ENCODE measurements at places on chromosomes 2 and 18.

GRCh38 chr18:31261792-31262582, 56.0 kb upstream of the DSG1 start:
- no peak for DNase-seq

GRCh38 chr2:174704642-174705041, 59.6 kb downstream of the CHRNA1 start:
- no peak for DNase-seq

- DNase-seq: peak; percentile 1
Measured at GRCh38 chr2:160278101-160278878, 78.2 kb upstream of the ITGB6 start.

GRCh38 chr2:124798551-124798950, 773.5 kb downstream of the CNTNAP5 start:
- DNase-seq: no peak

GRCh38 chr2:48508461-48509124, 21.4 kb upstream of the STON1 start:
- DNase-seq: no peak

DNA sequence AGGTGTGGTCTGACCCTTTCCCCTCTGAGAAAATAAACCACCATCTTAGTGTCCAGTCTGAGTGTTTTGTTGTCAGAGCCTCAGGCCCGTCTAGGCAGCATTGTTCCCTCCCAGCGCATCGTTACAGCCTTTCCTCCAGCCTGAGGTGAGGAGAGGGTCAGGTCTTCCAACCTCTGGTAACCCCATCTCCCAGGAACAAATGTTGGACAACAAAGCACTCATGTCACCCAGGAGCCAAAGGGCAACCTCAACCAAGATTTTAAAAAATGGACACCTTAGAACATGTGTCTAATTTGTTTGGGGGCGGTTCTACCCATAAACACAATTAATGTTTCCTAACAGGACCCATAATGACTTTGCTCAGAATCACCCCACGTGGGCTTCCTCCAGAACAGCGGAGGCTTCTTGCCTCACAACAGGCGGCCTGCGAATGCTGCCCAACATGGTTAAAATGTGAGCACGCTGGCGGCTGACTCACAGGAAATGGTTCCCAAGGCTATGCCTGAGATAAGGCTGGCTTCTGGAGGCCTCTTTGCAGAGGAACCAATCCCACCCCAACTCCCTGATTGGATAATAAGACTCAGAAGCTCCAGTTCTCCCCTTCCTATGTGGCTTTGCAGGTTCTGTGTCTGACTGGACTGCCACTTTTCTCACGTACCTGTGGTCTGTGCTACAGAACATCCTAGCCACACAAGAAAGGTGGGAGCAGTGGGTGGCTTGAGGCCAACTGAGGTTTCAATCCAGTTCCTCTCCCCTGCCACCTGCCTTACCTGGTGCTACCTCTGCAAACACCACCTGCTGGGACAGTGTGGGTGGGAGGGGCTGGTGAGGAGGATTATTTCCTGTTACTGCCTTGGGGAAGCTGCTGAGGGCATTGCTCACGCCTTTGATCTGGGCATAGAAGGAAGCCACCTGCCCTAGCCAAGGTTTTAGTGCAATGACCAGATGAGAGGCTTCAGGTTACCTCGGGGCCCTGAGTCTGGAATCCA, 108.8 kb downstream of the B3GNT2 start:
- DNase-seq: peak; percentile 37

GRCh38 chr2:38592951-38593350, 9.8 kb downstream of the HNRNPLL start:
- no peak for DNase-seq

- DNase-seq: no peak
Measured at GRCh38 chr18:3794537-3795348, 344.8 kb downstream of the TGIF1 start.

DNA sequence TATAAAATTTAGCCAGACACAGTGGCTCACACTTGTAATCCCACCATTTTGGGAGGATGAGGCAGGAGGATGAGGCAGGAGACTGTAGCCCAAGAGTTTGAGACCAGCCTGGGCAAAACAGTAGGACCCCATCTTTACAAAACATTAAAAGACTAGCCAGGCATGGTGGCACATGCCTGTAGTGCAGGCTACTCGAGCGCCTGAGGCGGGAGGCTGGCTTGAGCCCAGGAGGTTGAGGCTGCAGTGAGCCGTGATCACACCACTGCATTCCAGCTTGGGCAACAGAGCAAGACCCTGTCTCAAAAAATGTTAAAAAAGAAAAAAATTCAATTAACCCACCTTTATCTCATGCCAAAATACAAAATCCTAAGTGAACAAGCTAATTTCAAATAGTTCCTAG, 4.0 kb downstream of the REV1 start:
- no peak for DNase-seq

- no peak for DNase-seq
Measured at GRCh38 chr18:35864916-35865315, 107.6 kb upstream of the RMP24 start.

DNA sequence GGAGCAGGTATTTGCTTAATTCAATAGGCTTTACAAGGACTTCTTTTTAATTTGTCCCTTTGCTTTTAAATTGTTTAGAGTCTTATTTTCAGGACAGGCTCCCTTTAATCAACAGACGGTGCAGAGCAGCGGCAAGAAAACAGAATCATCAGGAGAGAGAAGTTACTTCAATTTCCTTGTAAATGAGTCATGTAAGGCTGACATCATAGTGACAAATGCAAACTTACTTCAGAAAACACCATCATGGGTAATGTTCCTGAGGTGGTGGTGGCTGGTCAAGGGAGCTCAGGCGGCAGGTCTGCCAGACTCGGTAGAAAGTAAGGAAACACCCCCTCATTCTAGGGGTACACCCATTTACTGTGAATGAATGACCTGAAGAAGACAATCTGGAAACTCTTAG, 395.1 kb downstream of the FBXO15 start:
- DNase-seq: no peak

DNA sequence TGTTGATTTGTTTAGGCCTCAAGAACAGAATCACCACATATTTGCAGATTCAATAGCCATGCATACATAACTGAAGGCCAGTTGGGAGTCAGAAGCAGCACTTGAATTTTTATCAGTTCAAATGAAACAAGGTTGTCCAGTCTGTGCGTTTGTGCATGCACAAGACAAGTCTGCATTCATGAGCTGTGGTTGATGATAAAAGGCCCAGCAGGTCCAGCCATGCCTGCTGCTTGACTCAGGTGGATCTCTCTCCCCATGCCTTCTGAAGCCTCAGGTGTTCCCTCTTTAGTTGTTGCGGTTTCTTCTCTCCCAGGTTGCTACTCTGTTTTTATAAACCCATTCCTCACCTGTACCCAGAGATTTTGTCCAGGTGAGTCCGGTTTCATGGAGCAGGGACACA, 124.5 kb downstream of the CCDC102B start:
- no peak for DNase-seq

GRCh38 chr2:227509824-227510619, 38.1 kb downstream of the AGFG1 start:
- no peak for DNase-seq

DNA sequence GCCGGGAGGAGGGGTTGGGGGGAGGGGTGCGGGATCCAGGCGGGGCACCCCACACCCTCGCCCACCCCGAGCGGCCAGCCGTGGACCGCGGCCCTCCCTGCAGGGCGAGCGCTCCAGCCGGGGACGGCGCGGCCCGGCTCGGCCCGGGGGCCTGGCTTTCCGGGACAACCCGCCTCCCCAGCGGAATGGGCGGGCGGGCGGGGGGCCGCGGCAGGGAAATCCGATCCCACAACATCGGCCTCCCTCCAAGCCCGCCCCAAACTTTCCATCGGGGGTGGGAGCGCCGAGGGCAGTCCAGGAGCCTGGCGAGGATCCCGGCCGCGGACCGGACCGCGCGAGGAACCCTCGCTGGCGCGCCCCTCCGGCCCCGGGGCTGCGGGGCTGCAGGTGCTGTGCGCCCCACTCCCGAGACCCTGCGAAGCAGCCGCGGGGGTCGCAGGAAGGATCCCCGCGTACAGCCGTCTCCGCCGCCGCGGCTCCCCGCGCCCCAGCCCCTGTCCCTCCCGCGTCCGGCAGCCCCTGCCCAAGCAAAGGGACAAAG, 529 bp downstream of the SEMA4C start:
- no peak for DNase-seq

DNA sequence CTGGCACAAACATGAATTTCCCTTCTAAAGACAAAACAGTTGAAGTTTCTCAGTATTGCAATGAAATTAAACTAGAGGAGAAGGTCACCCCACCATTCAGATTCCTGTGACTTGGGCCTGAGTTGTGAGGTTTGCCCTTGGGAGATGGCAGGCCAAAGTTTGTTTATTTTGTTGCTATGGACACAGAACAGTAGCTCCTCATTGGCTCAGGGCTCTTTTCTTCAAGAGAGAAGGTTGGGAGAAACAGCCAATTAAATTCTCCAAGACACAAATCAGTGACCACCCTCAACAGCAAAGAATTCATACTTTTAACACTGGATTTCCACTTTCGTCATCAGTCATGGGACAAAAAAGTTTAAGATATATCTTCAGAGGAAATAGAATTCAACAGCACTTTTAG, at the start of gene FLACC1:
Gene FLACC1, minus strand, starts transcription at position 125 of the 400 bp plus-strand sequence. CDS start 5,941 bp downstream, outside the sequence.
- no peak for DNase-seq

GRCh38 chr18:50183556-50183955, 11.4 kb downstream of the MYO5B start:
- no peak for DNase-seq

GRCh38 chr2:30455114-30455738, 8.2 kb downstream of the LCLAT1 start:
- DNase-seq: no peak
